ENCODE measurements at places on chromosomes 16 and 17.

GRCh38 chr17:9484789-9485188 is 90.8 kb downstream of the STX8 start:
- DNase-seq: no peak

DNA sequence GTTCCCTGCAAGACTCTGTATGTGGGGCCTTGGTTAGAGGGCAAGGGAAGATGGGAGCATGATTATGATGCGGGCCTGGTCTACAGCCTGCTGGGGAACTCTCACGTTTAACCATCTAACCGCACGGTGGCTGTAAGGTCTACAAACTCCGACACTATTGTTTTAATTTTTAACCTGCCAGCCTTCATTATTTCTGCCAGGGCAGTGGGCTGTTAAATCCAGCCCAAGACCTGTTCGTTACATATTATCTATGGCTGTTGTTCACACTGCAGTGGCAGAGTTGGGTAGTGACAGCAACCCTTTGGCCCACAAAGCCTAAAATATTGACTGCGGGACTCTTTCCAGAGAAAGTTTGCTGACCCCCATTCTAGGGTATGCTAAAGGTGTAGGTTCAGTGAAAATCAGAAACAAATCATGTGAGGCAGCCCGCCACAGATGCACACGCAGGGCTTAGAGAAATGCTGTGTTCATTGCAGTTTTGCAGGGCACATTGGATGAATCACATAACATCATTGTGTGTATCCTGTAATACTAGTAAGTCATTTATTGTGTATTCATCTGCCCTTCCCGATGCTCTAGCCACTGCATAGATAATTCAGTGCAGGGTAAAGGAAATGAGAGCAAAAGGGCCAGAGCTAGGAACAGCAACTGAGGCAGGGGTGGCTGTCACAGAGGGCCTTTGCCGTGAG is 14.3 kb downstream of the SNX29 start:
- no peak for DNase-seq

DNA sequence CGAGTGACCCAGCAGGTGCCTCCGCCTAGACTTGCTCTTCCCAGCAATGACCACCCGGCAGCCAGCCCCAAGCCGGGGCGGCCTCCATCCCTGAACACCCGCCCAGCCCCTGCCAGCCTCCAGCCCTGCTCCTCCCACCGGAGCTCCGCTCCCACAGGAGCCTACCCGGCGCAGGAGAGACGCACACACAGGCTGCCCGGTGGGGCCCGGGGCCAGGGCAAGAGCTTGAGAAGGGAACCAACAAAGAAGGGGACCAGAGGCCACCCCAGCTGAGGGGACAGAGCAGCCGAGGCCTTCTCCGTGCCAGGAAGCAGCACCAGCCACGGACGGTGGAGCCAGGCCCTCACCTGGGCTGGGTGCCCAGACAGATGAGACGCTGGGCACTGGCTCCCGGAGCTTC is 13.8 kb downstream of the PKD1 start:
- DNase-seq: no peak

DNA sequence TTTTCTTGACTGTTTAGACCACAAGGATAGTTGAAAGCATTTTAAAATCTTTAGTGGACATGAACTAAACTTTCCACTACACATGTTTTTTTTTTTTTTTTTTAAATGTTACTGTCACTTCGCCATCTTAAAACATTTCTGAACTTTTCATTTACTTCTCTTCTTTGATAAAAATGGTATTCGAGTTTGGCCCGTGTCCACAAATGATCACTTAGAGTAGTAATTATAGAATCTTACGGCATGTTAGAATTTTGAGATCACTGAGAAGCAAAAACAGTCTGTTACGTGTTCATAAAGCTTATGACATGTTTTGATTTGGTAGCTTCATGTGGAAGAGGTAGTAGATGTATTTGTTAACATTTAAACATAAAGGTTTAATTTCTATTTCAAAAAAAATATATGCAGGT is 1.1 kb downstream of the NSRP1 start:
- no peak for DNase-seq

DNA sequence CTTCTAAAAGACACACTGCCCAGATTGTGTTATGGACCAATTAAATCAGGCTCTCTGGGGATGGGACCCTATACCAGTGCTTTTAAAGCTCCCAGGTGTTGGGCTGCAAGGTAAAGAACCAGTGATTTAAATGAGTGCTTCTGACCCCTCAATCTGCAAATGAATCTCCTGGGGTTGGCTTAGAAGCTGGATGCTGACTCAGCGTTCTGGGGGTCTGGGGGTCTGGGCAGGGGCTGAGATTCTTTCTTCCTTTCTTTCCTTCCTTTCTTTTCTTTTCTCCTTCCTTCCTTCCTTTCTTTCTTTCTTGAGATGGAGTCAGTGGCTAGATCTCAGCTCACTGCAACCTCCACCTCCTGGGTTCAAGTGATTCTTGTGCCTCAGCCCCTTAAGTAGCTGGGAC is 2.0 kb upstream of the TVP23A start:
- no peak for DNase-seq

GRCh38 chr17:31418773-31419350 is 27.4 kb downstream of the RAB11FIP4 start:
- DNase-seq: no peak

DNA sequence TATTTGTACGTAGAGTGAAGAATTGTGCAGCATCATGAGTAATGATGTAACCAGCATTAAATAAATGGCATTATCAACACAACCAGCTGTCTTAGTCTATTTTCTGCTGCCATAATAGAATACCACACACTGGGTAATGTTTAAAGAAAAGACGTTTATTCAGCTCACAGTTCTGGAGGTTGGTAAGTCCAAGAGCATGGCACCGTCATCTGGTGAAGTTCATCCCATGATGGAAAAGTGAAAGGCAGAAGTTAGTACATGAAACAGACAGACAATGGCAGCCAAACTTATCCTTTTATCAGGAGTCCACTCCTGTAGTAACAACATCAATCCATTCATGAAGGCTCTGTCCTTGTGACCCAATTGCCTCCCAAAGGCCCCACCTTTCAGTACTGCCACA is 6.3 kb upstream of the GOSR2 start:
- DNase-seq: no peak

GRCh38 chr17:11719203-11719602 is 120.9 kb downstream of the DNAH9 start:
- no peak for DNase-seq

GRCh38 chr17:3828852-3829232 is 17.2 kb downstream of the NCBP3 start:
- DNase-seq: no peak

DNA sequence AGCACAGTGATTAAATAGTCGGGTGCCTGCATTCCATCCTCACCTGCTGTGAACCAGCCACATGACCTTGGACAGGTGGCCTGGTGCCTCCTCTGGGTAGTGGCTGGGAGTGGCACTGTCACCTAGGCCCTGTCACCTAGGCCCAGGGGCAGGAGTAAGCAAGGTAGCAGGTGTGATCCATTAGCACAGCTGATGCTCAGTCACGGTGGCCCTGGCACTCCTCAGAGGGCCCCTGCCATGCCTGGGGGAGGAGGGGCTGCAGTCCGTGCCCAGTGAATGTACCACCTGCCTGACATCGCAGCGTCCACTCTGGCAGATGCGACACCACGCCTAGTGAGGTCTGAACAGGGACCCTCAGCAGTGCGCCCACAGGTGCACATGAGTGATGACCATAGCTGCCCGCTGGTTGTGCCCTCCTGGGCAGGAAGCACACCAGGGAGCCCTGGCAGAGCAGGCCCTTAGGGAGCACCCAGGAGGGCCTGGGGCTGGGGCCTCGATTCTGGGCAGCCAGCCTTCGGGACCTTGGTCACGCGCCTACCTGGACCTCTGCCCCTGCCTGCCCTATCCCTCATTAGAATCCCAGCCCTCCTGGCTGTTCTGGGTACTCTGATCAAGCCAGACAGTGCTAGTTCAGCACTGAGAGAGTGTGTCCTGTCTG is 33.1 kb upstream of the CRISPLD2 start:
- no peak for DNase-seq

DNA sequence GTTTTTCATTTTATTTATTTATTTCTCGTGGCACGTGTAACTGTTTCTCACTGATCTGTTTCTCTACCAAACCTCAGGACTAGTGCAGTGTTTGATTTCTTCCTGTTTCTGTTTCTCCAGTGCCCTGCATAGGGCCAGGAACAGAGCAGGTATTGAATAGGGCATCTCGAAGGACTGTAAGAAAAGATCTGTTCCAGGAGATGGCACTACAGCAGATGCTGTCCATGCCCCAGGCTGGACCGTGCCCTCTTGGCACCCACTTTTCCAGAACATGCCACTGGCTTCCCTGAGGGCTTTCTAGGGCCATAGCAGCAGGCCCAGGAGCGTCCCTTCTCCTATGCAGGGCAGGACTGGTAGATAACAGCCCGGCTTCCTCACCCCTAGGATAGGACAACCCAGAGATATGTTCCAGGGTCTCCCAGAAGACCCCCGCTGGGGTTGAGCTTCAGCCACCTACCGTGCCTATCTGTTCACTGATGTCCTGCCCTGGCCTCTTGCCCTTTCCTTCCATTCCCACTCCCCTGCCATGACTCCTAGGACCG is 4.4 kb downstream of the SNX20 start:
- DNase-seq: no peak

DNA sequence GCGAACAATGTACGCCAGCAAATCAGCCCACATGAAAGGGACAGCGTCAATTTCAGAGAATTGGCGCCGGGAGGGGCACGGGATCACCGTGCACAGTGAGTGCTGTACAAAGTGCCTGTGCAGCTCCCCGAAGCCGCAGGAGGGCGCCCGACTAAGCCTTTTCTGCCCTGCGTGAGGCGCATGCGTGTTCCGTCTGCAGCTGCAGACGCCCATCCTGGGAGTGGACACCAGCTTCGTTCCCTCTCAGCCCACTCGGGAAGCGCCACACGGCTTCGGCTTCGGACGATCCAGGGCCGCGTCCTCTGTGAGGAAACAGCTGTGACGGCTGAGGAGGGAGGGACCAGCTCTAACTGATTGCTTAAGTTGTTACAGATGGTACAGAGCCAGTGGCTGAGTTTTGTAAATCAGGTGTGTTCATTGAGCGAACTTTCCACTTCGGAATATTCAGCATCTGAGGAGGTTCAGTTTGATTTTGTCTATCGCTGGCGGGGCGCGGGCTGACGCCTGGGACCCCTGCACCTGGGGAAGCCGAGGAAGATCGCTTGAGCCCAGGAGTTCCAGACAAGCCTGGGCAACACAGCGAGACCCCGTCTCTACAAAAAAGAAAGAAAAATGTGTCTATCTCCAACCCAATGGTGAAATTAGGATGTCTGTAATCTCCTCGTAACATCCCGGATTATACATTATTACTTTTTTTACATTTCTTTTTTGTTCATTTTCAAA is 15.4 kb upstream of the ZNF287 start:
- DNase-seq: peak; percentile 97

GRCh38 chr16:55391760-55392375 is 67.9 kb downstream of the IRX6 start:
- no peak for DNase-seq

DNA sequence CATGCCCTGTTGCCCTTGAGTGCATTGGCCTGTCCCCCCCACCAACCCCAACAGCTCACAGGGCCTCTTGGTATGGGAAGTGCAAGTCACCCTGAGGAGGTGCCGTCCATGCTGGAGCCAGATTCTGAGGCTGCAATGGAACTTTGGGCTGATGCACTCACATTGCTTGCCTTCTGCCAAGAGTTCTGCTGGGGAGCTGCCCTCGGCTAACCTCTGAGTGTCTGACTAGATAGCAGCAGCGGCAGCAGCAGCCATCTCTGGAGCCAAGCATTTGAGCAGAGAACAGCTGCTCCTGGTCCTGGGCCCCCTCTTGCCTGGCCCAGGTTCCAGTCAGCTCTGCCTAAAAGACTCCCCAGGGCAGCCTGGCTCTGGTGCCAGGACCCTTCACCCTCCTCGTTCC is 61.5 kb downstream of the GNAO1 start:
- no peak for DNase-seq

DNA sequence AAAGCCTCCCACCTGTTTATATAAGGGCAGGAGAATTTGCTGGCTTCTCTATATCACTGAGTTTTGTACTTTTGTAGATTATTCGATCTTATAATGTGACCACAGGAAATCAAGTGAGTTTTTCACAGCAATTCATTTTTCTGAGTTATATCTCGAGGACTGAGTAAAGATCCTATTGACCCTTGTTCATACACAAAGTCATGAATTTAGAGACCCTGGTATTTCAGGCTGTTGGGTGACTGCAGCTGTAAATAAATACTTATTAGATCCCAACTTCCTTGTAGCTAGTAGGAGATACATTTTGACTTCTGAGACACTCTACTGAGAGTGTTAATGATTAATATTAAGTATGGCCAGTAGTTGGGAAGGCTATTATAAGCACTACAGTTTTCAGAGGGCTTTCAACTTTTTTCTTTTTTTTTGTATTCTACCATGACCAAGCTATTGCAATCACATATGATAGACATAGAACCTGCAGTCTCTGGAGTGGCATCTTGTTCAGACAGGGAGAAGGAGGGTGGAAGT is 3.2 kb upstream of the KRT20 start:
- no peak for DNase-seq

DNA sequence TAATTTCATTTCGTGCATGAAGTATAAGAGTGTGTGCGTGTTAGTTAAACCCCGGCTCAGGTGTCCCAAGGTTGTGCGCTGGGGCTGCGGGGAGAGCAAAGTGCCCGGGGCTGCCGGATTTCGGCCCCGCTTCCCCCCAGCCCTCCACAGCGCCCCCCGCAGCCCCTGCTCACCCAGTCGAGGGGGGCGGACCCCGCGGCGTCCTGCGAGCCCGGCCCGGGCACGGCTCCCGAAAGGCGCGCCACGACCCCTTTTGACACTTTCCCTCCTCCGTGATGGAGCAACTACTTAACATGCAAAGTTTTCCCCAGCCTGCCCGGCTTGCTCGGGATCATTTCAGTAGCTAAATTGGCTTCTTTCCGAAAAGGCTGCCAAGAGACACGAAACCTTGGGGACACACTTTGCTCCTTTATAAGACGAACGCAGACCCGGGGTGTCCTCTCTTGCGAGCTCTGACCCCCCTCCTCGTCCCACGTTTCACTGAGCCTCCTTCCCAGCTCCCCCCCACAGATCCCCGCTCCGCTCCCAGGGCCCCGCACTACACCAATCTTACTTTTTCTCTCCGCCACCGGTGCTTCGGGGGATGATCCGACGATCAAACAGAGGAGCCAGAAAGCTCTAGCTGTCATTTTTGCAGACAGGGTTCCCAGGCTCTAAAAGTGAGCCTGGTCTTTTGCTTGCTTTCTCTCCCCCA is 552 bp downstream of the C17orf58 start:
- peak; percentile 84 for DNase-seq

DNA sequence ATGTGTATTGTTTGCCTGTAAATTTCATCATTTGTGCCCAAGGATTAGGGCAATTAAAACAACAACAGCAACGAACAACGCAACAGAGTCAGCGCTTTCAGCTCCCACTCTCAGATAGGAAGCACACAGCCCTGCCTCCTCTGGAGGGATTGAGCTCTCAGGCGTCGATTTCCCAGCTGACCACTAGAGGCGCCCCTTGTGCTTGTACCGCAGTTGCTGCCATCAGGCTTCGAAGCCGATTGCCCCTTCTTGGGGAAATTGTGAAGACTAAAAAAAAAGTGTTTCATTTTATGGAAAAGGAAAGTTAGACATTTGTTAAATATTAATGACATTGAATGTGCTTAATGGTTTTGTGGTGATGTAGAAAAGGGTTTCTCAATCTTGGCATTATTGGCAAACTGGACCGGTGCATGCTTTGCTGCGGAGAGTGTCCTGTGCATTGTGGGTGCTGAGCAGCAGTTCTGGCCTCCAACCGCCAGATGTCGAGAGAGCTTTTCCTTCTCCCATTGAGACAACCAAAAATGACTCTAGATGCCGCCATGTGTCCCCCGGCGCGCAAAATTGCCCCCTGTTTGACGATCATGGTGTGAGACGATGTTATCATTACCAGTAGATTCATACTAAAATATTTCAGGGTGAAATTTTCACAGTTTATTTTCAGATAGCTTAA is 650.4 kb upstream of the RBFOX1 start:
- no peak for DNase-seq
